ENCODE measurements at places on chromosomes 6 and 20.

DNA sequence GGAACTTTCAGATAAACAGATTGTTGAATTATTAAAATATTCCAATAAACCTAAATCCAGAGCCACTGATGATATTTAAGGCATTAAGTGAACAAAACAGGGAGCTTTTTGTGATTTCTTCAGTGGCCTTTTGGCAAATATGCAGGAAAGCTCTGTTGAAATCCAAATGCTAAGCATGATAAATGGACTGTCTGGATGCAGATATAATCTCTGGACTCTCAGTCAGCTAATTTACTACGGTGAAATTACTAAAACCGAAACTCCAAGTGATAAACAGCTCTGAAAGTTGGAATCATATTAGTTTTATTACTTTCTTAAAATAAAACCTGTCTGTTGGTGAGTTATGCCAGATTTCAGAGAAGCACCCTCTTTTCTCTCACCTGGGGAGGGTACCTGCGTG, 120.3 kb downstream of the IMPG1 start:
- no peak for DNase-seq

DNA sequence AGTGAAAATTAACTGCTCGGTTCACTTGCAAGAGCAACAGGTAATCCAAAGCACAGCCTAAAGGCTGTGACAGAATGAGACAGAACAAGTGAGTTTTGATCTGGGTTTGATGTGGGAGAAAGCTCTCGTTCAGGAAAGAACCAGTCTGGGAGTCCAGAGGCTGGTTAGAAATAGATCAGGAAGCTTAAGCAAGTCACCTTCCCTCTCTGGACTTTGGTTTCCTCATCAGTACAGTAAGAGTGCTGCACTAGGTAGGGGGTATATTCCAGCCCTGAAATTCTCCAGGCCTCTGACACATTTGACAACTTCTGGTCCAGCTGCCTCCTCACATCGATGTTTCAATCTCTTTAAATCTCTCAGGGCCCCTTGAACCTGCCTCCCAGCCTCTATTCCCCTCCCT, 33.7 kb upstream of the MDGA1 start:
- no peak for DNase-seq

- no peak for DNase-seq
These were observed 31.2 kb downstream of the SNAI1 start for GRCh38 chr20:50013976-50014375.

DNA sequence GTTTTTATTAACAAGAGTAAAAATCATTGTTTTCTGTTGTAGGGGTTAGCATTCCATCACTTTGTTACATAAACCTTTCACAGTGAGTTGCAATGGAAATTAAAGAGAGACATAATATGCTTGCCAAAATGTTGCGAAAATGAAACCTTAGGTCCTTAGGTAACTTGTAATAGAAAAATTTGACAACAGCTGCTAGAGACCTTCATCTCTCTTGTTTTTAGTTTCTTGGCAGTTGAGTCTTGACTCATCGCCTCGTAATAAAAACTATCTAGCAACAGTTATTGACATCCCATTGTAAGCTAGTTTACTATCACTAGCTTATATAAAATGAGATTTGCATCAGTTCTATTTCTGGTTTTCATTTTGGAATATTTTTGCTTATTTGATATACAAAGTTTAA, 179.0 kb upstream of the MMS22L start:
- no peak for DNase-seq

DNA sequence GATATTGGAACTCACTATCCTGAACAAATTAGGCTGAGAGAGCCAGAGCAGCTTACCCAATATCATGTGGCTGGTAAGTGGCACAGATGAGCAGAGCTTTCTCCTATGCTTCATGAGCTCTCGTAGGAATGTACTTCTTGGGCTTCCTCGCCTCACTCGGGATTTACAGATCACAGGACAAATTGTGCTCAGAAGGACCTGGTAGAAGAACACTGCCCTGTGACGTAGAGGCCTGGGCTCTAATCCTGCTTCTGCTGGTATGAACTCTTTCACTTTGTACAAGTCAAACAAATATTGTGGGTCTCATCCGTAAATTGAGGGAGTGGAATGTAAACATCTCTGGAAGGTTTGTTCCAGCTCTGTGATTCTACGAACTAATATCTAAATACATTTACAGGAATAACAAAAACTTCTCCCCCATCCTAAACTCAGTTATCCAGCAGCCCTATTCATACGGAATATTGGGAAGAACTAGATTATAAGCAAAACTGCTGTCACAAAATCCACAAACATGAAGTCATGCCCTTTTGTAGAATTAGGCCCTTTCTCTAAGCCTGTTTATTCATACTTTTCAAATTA, 187.6 kb downstream of the CLIC5 start:
- no peak for DNase-seq

DNA sequence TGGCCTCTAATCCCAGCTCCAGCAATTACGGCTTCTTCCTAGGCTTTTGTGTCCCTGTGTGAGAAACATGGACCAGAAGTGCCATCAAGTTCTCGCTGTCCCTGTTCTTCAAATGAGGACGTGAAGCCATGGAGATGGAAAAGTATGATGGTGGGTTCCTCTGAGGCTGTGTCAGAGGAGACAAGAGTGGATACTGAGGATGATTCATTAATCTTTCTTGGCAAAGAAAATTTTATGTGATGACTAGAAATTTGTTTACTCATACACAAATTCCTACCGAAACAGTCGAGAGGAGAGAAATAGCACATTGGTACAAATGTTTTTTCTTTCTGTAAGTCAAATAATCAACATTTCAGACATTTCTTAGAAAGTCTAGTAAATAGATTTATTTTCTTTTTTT, 35.0 kb upstream of the PNRC1 start:
- no peak for DNase-seq

- no peak for DNase-seq
These were observed 70.7 kb downstream of the PDE7B start for GRCh38 chr6:135922174-135922573.

DNA sequence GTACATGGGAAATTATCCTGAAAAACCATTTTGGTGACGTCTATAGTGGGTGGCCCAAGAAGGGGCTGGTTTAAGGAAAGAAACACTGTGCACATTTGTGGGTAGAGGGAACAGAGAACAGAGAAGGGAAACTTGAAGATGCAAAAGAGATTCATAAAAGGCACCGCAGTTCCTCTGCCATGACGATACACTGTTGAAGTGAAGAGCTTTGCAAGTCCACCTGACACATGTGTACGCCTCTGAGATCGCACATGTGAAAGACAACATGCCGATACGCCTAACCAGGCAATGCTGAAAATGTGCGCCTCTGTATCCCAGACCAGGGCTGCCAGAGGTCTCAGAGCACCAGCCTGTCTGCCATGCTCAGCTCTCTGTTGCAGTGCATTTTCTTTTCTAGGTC, 180.9 kb downstream of the KIF16B start:
- no peak for DNase-seq

DNA sequence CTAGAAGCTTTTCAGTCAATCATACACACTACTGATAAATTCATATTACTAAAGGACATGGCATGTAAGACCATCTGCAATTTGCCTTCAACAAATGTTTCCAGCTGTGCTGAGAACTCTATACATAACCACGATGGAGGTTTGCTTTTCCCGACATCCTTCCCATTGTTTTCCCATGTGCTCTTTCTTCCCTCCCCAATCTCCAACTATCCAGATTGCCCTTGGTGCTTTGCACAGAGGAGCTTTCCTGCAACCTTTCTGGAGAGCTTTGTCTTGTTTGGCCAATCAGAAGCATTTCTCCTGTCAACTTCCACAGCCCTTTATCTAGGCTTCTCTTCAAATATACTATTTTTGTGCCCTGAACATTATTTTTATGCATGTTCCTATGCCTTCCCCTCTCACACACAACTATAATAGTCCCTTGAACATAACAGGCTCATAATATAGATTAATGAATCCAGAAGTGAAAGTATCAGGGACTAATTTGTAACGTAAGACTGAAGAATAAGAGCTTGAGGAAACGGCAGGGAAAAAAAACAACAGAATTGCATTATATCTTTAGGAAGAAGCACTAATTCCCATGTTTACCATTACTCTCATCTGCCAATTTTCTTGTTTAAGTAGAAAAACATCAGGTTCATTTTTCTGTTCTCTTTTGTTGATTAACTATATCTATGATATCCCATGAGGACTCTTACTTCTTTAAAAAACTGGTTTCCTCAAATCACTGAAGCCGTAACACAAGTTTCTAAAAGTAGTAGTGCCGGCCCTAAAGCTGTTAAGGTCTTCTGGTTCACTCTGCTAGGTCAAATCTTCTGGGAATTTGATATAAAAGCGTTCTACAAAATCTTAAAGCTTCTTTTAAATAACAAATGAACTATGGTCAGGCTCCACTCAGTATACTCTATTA, 20.1 kb downstream of the SMLR1 start:
- DNase-seq = no peak

DNA sequence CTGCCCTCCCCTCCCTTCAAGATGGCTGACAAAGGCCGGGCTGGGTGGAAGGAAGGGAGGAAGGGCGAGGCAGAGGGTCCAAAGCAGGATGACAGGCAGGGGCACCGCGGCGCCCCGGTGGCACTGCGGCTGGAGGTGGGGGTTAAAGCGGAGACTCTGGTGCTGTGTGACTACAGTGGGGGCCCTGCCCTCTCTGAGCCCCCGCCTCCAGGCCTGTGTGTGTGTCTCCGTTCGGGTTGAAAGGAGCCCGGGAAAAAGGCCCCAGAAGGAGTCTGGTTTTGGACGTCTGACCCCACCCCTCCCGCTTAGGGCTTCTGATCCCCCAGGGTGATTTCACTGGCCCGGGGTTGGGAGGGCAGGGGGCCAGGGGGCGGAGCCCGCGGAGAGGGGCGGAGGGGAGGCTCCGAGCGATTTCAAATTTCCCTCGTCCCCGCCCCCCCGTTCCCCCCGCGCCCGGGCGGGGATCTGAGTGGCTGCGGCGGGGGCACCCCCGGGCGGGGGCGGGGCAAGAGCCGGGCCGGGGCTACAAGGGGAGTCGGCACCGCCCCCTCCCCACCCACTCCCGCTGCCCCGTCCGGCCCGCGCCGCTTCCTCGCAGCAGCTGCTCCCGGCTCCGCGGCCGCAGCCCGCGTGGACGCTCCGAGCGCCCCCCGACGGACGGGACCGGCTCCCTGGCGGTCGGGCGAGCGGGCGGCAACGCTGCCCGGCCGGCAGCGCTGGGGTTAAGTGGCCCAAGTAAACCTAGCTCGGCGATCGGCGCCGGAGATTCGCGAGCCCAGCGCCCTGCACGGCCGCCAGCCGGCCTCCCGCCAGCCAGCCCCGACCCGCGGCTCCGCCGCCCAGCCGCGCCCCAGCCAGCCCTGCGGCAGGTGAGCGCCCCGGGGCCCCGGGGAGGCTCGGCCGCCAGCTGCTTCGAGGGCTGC, at the start of gene DNMT3B:
Gene DNMT3B, plus strand, starts transcription at position 555 of the 923 bp plus-strand sequence. CDS start 17,939 bp downstream, outside the sequence.
- peak; percentile 85 for DNase-seq

- peak; percentile 8 for DNase-seq
These were observed 144.2 kb downstream of the BTBD9 start for GRCh38 chr6:38495518-38495917.

- DNase-seq = no peak
These were observed 161.2 kb downstream of the GRM4 start for GRCh38 chr6:33984466-33985312.

DNA sequence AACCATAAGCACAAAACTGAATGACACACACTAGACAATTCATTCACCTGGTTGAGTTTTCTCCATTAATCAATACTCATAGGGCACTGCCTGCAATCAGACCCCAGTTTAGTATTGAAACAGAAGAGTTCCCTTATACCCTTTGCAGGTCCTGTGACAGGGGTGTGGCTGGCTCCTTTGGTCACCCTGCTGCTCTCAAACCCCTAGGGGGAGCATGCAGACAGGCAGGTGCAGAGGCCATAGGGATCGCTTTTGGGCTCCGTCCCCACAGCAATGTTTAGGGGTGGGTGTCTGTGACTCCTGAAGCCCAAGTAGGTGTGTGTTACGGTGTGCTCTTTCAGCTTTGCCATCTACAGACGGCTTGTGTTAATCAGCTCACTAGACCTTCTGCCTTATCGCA, 210.4 kb downstream of the CENPW start:
- DNase-seq = no peak

DNA sequence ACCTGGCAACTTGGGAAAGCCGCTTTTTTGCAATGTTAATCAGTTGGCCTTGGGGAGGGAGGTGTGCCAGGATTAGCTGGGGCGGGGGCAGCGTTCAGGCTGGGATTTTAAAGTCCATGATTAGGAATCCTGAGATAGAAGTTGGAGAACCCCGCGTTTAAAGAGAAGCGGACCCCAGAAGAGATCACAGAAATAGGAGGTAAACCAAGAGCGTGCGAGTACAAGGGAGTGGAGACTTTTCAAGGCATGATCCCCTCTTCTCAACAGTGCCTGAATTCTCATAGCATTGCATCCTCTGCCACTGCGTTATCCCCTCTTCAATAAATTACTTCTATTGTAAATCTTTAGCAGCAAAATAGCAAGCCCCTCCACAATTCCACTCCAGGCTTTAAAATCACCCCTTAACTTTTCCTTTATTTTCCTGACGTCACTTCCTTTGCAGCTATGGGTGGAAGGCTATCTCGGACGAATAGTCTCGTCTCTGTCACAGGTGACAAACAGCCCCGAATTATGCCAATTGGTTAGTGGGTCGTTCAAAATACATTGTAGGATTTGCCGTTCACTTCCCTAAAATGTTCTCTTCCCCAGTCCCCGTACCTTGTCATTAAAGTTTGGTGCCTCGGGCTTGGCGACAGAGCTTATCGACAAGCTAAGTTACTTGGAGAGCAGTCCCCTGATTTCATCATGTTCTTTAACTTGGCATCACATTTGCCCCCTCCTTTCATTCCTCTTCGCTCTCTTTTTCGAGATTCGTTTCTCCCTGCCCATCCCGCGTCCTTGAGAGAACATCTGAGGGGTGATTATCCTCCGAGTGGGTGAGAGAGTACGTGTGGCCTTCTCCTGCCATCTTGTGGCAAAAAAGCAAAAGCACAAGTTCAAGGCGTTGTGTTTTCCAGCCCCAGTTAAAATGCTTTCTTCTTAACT, 17.1 kb downstream of the OR2B2 start:
- DNase-seq = peak; percentile 71

- DNase-seq = peak; percentile 1
These were observed 167.1 kb upstream of the FBXL4 start for GRCh38 chr6:99114769-99115406.

- DNase-seq = no peak
These were observed 67.2 kb upstream of the LAMP5 start for GRCh38 chr20:9447182-9447581.

- DNase-seq = no peak
These were observed 50.0 kb upstream of the PTPN1 start for GRCh38 chr20:50460115-50460607.

GRCh38 chr6:107654764-107655163, 164.8 kb downstream of the SOBP start:
- no peak for DNase-seq

DNA sequence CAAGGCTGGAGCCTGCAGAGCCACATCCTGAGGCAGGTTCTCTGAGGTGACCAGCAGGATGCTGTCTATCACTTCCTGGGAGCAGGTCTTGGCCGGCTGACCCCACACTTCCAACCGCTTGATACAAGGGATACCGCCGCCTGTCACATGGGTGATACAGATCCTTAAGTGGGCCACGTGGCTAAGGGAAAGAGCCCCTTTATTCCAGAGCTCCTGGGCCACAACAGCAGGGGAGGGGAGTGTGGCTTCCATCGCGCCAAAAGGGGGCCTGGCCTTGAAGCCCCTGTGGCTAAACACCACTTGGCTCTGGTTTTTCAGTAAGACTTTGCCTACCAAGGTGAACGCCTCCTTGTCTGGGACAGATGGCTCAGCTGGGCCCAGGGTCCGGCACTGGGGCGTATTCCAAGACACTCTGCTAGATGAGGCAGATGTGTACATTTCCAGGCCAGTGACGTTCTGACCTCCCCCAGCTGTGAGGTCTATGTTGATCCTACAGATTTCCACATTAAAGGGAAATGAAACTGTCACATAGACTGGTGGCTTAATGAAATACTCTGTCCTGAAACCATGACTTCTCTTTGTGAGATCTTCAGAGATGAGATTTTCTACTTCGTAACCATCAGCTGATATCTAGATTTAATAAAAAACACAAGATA, 37.6 kb upstream of the AVP start:
- no peak for DNase-seq

Measured in activated T-cell treated with anti-CD3 and anti-CD28 coated beads, Interleukin-2, amount 50 U/mL, for 72 hours (primary cell).